Nephron progenitor cell (in vitro differentiated cells): ENCODE measurements at places on chromosomes 2 and 18.
A peak's percentile ranks its signal among the peaks of the same experiment; 100 is the strongest.

- no peak for DNase-seq
Observed at GRCh38 chr18:49632588-49632987, 70.7 kb downstream of the LIPG start.

DNA sequence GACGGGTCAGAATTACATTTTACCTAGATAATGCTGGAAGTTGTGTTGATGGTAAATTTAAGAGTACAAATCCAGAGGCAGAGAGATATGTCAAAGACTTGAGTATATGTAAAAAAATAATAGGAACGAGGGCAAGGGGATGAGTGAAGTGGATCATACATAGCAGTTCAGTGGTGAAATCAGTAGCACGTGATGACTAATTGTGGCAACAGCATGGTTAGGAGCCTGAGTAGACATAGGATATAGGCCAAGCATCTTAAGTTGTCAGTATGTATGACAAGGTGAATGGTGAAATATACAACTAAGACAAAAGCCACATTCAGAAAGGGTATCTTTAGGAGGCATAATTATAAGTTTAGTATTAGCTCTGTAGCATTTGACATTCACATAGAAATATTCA lies 826.5 kb upstream of the PIK3C3 start:
- no peak for DNase-seq

GRCh38 chr18:59906203-59906602 lies 6.4 kb downstream of the PMAIP1 start:
- no peak for DNase-seq

GRCh38 chr2:129396980-129397599 lies 582.4 kb upstream of the RAB6C start:
- peak; percentile 42 for DNase-seq

GRCh38 chr2:18651842-18652774 lies 62.7 kb upstream of the NT5C1B start:
- no peak for DNase-seq
